Activated T-cell treated with anti-CD3 and anti-CD28 coated beads for 48 hours (primary cell): ENCODE measurements at places on chromosomes 6 and 20.

DNA sequence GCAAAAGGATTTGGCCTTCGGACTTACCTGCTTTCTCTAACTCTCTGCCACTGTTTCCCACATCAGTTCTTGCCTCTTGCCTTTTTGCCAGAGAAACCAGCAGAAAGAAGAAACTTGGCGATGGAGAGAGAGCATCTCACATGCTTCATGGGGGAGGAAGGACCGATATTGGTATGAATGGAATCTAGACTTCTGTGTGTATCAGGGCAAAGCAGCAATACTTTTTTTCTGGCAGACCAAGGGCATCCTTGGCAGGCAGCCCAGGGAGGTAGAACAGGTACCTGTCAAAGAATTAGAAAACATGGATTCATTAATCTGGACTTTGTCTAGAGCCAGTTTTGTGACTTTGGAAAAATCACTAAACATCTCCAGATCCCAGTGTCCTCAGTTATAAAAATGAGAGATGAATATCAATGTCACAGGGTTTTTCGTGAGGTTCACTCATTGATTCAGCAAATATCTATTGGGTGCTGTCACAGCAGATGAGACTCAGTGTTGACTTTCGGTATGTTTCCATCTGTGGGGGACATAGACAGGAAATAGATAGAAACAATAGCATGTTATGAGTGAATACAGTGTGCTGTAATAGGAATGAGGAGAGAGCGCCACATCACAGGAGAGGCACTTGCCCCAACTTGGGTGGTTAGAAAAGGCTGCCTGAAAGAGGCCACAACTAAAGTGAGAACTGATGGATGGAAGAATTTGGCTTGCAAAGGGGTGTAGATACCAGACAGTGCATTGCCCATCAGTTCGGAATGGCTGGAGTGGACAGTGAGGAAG, 114.1 kb downstream of the CD83 start:
- no peak for DNase-seq

DNA sequence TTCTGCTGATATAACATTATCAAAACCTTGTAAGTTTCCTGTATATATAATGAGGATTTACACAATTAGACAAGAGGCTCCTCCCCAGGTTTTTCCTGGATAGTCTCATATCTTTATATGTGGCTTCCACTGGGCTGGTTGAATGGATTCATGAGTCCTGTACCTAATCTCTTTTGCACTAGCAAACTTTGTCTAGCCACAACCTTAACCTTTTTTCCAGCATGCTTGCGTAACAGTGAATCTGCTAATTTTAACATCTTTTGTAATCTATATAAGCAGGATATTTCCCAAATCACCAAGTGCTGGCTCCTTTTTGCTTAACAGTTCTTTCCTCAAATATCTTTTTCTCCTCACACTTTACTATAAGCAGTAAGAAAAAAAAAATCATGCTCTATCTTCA, 153.6 kb downstream of the COL21A1 start:
- DNase-seq = no peak

DNA sequence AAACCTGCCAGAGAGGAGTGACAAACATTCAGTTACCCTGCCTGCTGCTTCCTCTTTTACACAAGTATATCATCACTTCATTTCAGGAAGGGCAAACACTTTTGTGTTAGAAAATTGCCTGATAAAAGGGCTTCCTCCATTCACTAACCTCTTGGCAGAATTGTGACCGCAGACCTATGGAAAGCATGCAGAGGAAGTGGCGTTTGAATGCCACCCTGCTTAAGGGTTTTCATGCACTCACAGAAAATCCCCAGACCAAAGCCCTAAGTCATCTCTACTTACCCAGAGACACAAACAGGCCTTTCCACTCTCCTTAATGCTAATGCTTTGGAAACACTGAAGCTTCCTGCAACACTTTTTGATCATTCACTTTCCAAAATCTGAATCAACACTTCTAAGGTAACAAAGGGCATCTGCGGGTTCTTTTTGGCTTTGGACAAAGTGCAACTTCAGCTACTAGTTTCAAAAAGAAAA, 22.1 kb upstream of the RALGAPA2 start:
- no peak for DNase-seq

GRCh38 chr6:8879334-8879733, 444.0 kb upstream of the SLC35B3 start:
- DNase-seq = no peak

DNA sequence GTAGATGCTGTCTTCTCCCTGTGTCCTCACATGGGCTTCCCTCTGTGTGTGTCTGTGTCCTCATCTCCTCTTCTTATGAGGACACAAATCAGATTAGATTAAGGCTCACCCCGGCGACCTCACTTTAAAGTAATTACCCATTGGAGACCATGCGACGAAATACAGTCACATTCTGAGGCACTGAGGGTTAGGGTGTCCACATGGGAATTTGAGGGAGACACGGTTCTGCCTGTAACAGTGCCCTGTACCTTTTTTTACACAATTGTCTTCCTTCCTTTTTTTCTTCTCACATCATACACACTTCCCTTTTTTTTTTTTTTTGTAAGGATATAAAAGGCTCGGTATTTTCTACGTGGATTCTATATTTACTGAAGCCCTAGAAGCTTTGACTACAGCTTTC, 48.9 kb downstream of the DEK start:
- no peak for DNase-seq

- DNase-seq = no peak
These were observed 31.8 kb downstream of the SNX14 start for GRCh38 chr6:85561750-85562357.

DNA sequence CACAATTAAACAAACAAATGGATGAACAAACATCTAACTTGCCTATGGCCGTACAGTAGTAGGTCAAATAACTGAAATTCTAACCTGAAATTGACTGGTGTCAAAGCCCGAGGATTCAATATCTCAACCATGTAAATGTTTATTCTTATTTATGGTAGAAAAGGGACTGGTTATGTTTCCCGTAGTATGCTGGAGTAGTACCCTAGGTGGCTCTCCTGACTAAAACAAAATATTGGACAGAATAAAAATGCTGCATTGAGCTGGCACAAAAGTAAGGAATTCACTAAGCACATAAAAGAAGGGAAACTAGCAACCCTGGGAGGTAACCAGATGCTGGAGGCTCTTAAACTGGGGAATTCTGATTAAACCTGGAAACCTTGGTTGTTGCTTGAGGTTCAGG, 117.1 kb upstream of the PREP start:
- no peak for DNase-seq

DNA sequence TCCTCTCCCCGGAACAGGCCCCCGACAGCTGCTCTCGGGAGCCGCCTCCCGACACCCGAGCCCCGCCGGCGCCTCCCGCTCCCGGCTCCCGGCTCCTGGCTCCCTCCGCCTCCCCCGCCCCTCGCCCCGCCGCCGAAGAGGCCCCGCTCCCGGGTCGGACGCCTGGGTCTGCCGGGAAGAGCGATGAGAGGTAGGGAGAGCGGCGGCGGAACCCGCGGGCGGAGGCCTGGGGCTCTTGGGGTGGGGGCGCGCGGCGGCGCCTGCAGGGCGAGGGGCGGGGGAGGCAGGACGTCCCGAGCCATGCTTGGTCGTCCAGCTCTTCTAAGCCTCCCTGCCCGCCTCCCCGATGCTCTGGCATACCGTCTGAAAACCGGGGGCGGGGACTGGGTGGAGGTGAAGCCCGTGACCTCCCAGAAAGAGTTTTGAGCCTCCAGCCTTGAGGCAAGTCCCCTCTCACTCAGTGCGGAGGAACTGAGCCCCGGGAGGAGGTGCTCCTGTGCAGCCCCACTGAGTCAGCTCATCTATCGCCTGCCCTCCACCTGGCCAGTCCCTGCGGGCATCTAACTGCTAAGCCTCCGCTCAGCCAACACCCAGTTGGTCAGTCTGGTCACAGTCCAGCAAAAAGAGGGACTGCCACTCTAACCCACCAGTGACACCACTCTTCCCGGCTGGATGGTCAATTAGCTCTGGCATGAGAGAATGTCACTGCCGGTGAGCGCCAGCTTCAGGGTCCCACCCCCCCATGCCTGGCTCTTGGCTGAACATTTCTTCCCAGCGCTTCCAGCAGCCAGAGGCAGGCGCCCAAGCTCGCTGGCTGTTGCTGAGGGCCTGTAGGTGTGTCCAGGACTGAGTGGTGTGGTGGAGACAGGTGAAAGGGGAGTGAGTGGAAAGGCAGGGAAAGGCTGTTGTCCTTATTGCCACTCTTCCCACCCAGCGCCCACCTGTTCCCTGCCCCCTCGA, 482 bp downstream of the DDR1 start:
- peak; percentile 27 for DNase-seq

- no peak for DNase-seq
These were observed 164.2 kb upstream of the TCF21 start for GRCh38 chr6:133724726-133725125.

- DNase-seq = no peak
These were observed 22.4 kb downstream of the ZNF311 start for GRCh38 chr6:28982476-28983266.

DNA sequence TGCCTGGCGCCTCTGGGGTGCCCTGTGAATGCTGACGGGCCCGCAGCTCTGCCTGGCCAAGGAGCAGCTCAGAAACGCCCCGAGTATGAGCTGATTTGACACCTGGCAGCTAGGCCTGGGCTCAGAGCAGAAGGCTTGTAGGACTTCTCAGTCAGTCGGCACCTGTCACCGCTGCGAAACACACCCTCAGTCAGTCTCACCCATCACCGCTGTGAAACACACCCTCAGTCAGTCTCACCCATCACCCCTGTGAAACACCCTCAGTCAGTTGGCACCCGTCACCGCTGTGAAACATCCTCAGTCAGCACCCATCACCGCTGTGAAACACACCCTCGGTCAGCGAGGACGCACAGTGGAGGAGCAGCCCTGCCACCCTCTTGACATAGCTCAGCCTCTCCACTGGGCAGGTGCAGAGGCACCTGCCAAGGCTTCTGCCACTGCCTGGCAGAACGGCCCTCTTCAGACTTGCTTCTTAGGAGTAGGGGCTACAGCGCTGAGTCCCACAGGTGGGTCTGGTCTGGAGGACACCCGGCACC, 109.0 kb downstream of the PSMB1 start:
- DNase-seq = no peak

DNA sequence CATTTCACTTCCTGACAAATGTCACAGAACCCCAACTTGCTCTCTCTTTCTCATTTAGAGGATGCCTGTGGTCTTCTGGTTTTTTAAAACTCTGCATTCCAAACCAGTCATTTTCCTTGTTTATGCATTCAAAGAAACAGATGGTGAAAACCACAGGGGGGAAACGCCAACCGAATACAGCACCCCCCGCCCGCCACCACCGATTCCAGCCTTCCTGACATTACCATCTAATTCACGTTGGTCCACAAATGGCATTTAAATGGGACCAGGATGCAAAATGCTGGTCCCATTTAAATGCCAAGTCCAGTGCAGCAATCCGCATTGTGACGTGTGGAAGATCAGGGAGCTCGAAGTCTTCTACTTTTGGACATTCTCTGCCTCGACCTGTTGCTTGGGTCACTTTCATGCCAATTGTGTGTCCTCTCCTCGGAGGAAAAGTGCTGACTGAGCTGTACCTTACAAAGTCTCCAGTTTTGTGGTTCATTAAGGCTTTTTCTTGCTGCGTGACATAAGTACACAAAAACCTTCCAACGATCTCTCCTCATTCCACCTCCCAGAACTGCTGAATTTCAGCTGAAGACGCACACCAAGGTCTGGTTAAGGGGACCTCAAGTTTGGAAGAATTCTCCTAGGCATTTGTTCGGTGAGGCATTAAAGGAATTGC, 35.8 kb downstream of the NEDD9 start:
- DNase-seq = no peak

GRCh38 chr6:142954844-142955243, 9.9 kb upstream of the HIVEP2 start:
- no peak for DNase-seq

- DNase-seq = no peak
These were observed 142.1 kb upstream of the IMPG1 start for GRCh38 chr6:76214546-76214945.

- peak; percentile 22 for DNase-seq
These were observed 74.1 kb upstream of the PAK5 start for GRCh38 chr20:9912858-9913434.

DNA sequence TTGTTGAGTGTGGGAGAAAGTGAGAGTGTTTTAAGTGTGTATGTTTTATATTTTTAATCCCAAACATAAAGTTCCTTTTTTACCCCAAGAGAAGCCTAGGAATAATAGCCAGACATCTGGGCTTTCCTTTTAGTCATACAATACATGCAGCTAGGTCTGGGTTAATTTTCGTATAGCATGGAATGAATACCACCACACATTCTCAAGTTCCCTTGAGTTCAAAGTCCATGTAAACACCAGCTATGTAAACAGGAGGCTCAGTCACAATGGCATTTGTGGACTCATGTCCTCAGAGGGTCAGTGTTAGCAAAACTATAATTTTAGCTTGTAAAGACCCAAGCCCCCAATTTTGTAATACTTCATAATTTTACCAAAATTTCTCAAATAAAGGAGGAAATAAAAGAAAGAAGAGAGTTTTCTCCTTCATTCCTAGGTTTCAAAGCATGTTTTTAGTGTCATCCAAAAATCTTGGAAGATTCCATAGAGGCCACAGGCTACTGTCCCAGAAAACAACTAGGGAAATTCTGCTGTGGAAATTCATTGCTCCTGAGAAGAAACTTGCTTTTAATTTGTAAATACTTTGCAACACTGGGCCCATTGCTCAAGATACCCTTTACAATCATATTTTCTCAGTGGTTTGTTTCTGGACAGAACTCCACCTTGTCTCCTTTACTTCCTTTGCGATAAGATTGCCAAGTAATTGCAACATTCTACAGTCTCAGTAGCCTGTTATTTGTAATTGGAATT, 671.2 kb downstream of the COL12A1 start:
- DNase-seq = no peak

DNA sequence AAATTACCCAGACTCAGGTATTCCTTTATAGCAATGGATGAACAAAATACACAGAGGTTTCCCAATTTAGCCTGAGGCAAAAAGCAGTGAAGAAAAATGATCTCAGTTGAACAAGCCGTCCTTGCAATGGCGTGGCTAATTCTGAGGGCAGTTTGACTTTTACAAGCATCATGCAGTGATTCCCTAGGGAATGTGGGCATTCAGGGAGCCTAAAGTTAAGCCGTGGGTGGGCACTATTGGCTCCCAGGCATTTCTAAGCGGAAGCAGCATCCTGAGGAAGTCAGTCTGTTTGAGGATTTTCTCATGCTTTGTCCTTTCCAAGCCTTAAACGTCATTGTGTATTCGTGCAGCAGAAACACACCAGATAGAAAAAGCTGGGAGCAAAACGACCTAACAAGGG, 133.9 kb downstream of the MYLK4 start:
- DNase-seq = no peak

GRCh38 chr6:63597141-63598048, 25.1 kb downstream of the LOC128125822 start:
- no peak for DNase-seq

DNA sequence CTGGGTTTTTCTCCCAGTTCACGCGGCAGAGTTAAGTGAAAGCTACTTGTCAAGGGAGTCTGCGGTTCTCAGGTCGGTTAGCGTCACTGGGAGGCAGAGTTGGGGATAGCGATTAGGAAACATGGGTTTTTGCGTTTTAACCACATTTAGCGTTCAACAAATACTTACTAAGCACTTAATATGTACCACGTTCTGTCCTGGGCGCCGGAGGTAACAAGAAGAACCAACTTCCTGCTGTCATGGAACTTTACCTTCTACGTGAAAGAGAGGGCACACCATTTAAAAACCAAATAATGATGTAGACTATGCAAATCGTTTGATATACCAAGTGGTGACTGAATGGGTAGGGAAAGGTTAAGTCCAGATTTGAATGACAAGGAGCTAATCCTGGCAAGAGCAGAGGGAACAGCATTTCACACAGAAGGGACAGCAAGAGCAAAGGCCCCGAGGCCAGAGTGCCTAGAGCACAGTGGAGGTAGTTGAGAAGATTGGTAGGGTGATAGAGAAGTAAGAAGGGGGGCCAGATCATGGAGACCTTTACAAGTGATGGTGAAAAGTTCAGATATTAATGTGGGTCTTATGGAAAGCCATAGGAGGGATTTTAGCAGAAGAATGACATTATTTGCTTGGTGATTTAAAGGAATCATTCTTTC, 744 bp downstream of the RIOK1 start:
- DNase-seq = peak; percentile 2
